ENCODE measurements at places on chromosomes 5 and 9. TPM values are rescaled to one million over a fixed set of nuclear protein-coding genes. Genes with fewer than 3 reads are reported as not detected.

ENTREP1 gene
- 8.0 TPM for total RNA-seq

NUTM2G gene
- total RNA-seq = not detected

ARSI gene
- 0.68 TPM for total RNA-seq

CD72 gene
- not detected for total RNA-seq

CMYA5 gene
- total RNA-seq = 0.05 TPM

GSN gene
- 1,127 TPM for total RNA-seq
